Right atrium auricular region (tissue), 2 donors: ENCODE measurements at places on chromosomes 2 and 18. TPM values are rescaled to one million over a fixed set of nuclear protein-coding genes. Genes with fewer than 3 reads are reported as not detected.

TTC32 gene
- total RNA-seq: 3.7 TPM

KIF1A gene
- total RNA-seq: 43.7 TPM

DNA sequence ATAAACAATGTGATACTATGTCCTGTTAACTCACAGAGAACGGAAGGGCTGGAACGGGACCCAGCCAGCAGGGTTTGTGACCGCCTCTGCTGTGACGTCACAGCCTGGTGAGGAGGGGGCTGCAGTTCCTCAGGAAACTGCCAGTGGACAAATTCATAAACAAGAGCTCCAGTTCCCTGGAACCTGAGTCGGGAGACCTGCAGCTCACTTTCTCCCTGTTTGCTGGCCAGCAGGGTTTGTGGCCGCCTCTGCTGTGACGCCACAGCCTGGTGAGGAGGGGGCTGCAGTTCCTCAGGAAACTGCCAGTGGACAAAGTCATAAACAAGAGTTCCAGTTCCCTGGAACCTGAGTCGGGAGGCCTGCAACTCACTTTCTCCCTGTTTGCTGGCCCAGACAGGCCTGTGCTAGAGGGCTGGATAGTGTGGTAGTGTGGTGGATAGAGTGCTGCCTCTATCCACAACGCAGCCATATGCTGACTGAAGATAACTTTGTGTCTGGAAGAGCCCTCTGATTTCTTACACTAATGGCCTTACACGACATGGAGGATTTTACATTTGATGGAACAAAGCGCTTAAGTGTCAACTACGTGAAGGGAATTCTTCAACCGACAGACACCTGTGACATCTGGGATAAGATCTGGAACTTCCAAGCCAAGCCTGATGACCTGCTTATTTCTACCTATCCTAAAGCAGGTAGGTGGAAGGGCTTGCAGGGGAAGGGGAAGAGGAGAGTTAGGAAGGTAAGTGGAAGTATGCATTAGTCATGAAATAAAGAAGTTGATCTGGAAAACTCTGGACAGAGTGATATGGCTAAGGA, at the start of gene SULT1C4:
SULT1C4 (plus strand) TSS at position 140 of the 816 bp plus-strand sequence; CDS start at position 524, 384 bp downstream.
- DNase-seq: peak; percentile 65

GRCh38 chr2:169734169-169734847, 676 bp downstream of the KLHL23 start:
- no peak for DNase-seq

DNA sequence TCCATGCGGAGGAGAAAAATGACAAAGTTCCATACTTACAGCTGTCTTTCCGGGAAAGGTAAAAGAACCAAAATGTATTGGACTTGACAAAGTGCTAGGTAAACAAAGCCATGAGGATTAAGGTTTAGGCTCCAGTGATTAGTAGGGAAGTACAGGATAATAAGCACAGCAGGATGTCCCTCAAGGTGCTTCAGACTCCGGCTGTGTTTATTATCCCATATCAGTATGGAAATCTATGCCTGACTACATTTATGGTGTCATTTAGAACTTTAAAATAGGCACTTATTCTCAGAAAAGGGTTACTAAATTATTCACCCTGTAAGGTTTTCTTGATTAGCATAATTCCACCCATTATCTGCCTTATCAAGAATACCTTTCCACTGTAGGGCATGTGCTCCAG, 136.3 kb upstream of the CCDC68 start:
- no peak for DNase-seq

DNA sequence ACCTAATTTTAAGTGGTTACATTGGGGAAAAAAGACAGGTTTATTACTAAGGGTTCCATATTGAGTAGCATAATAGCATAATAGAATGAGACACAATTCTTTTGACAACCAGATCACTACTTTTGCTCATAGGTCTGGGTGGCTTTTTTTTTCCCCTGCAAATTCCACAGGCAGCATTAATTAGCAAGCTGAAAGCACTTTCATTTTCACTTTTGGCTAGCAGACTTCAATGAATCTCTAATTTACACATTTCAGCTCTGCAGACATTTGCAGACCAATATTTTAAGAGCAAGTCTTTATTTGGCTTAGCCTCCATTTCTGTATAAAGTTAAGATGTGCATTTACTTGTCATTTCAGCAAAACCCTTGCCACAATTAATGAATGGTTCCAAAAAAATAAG, 185.5 kb downstream of the NOL4 start:
- DNase-seq: no peak

- peak; percentile 38 for DNase-seq
Measured at GRCh38 chr18:59011786-59012185, 127.9 kb upstream of the SEC11C start.

GRCh38 chr2:152508446-152508845, 173.5 kb downstream of the FMNL2 start:
- DNase-seq: no peak
